NCI-H774 (cell line): ENCODE measurements at places on chromosomes 11 and 22.

- no peak for DNase-seq
Measured at GRCh38 chr22:43561415-43562178, 149.8 kb downstream of the MPPED1 start.

DNA sequence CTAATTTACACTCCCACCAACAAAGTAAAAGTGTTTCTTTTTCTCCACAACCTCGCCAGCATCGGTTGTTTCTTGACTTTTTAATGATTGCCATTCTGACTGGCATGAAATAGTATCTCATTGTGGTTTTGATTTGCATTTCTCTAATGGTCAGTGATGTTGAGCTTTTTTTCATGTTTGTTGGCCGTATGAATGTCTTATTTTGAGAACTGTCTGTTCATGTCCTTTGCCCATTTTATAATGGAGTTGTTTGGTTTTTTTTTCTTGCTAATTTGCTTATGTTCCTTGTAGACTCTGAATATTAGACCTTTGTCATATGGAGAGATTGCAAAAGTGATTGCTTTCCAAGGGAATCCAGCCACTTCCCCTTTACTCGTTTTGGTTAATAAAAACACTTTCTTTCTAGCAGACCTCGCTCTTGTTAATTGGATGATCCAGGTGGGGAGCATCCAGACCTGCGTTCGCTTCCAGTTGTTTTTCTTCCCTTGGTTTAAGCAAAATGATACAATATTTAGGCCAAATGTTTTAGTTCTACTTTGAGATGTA is 17.1 kb upstream of the APOL4 start:
- no peak for DNase-seq

GRCh38 chr11:108224366-108224765 is 1.5 kb downstream of the ATM start:
- no peak for DNase-seq

- no peak for DNase-seq
Measured at GRCh38 chr22:42696331-42696967, 24.2 kb downstream of the A4GALT start.

GRCh38 chr11:117999354-117999993 is 13.3 kb downstream of the IL10RA start:
- DNase-seq = no peak

- DNase-seq = peak; percentile 89
Measured at GRCh38 chr11:71080239-71081097, 171.9 kb downstream of the SHANK2 start.

GRCh38 chr22:38927033-38927781 is 30.2 kb upstream of the APOBEC3A start:
- DNase-seq = peak; percentile 13

DNA sequence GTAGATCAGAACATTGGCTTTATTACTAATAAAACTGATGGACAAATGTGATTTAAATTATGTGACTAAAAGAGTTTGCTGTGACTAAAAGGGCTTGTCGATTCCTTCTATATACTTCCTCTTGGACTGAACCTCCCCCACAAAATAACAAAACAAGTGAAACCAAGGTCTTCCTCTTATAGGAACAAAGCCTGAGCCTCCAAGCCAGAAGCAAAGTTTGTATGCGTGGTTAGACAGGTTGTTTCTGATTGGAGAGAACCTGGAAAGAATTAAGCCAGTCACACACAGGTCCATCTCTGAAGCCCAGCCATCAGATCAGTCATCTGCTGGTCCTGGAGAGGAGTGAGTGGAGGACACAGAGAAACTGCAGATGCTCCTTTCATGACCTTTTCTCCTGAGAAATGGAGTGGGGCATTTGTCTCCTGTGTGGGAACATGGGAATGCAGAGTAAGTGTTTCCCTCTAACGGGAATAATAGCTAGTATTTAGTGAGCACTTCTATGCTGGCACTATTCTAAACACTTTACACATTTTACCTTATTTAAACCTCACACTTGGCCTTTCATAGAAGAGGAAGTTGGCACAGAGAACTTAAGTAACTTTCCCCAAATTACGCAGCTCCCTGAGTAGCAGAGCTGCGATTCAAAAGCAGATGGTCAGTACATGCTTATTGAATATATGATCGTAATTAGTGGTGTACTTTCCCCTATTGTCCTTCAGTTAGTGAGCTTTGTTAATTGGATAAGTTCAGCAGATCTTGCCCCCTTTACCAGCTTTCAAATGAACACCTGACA is 77.1 kb downstream of the UVRAG start:
- DNase-seq = no peak

GRCh38 chr11:127073621-127074020 is 73.1 kb upstream of the KIRREL3 start:
- DNase-seq = no peak

DNA sequence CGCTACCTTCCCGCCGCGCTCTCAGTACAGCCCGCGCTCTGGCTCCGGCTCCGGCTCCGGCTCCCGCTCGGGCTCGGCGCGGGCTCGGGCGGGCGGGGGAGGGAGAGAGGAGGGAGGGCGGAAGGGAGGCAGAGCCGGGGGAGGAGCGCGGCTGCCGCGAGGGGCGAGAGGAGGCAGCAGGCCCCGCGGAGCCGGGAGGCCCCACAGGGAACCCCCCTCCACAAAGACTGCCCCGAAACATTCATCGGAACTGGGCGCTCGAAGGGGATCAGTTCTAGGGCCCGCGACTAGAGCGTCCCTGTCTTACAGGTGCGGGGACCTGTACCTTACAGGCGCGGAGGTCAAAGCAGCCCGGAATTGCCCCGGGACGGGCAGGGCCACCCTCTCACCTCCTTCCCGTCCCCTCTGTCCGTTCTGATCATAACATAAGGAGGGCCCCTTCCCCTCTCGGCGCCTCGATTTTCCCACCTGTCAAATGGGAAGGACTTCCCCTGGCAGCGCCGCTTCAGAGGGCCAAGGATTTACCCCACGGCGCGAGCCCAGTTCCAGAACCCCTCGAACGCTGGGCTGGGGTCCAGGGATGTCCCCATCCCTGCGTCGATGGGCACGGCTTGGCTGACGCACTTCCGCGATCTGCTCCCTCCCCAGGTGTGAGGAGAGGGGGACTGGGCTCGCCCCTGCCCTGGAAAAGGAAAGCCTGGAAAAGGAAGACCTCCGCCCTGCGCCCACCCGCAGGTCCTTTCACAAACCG is at the start of gene SHISA8:
Gene SHISA8, minus strand, starts transcription at position 40 of the 751 bp plus-strand sequence. CDS start 407 bp downstream, outside the sequence.
- DNase-seq = peak; percentile 27

DNA sequence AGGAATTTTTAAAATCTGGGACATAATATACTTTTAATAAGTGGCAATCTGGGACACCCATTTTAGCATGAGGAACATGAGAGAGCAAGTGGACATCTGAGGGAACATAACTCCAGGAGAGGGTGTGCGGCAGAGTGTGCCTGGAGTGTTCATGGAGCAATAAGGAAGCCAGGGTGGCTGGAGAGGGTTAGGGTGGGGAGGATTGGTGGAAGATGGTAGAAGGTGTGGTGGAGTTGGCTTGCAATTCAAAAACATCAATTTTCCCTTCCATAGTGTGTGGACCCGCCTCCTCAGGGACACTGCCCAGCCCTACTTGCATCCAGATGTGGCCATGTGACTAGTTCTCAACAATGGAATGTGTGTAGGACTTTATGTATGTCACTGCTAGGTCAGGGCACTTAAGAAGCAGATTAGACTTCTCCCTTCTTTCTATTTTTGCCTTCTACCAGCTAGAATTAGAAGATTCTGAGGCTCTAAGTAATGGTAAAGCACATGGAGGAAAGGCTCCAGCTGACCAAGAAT is 4.4 kb upstream of the DENND5A start:
- DNase-seq = no peak

DNA sequence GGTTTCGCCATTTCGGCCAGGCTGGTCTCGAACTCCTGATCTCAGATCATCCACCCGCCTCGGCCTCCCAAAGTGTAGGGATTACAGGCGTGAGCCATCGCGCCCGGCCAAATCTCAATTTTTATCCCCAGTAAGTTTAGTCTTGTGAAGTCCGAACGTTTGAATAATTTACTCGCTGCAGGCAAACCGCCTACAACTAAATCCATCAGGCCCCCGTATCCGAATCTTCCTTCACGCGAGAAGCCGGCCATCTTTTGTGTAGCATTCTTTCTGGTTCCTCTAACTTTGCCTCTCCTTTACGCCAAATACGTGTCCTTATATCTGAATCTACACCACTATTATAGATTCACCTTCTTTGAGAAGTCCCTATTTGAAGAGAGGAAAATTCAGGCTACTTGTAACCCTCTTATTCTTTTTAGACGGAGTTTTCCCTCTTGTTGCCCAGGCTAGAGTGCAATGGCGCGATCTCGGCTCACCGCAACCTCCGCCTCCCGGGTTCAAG is 581 bp upstream of the EIF3L start:
- DNase-seq = no peak

- DNase-seq = no peak
Measured at GRCh38 chr22:47287516-47287915, 525.1 kb downstream of the TBC1D22A start.

- DNase-seq = no peak
Measured at GRCh38 chr11:25734591-25735211, 597.2 kb upstream of the ANO3 start.

DNA sequence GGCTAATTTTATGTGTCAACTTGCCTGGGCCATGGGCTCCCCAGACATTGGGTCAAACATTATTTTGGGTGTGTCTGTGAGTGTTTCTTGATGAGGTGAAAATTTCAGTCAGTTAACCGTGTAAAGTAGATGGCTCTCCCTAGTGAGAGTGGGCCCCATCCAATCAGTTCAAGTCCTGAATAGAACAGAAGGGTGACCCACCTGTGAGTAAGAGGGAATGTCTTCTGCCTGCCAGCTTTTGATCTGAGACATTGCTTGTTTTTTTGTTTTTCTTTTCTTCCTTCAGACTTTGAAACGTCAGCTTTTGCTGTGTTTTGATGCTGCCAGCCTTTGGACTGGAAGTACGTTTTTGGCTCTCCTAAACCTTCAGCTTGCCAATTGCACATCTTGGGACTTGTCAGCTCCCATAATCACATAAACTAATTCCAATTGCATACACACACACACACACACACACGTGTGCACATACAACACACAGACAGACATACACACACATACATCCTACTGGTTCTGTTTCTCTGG is 300.1 kb downstream of the CNTN5 start:
- no peak for DNase-seq

DNA sequence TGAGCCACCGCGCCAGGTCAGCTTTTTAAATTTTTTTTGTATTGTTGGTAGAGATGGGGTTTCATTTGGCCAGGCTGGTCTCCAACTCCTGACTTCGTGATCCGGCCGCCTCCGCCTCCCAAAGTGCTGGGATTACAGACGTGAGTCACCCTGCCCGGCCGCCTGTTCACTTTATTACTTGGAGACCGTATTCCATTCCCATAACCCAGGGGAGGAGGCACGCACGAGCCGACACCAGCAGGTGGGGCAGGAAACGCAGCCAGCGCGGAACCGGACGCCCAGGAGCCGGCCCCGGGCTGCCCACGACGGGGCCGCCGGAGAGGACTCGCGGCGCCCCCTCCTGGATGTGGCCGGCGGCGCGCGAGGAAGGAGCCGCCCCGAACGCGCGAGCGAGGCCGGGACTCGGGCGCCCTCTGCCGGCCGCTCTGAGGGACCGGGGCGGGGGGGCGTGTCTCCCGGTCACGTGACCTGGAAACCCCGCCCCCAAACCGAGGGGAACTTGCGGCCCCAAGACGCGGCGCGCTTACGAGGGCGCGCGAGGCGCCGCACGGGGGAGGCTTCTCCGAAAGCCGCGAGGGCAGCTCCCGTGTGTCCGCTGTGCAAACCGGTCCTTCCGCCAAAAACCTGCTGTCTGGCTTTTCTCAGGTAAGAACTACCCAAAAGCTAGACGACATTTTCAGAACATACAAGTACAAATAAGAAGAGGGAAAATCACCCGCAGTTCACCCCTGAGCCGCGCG is 11.6 kb upstream of the RNH1 start:
- DNase-seq = no peak

GRCh38 chr11:61683961-61684869 is 4.0 kb downstream of the DAGLA start:
- DNase-seq = no peak

DNA sequence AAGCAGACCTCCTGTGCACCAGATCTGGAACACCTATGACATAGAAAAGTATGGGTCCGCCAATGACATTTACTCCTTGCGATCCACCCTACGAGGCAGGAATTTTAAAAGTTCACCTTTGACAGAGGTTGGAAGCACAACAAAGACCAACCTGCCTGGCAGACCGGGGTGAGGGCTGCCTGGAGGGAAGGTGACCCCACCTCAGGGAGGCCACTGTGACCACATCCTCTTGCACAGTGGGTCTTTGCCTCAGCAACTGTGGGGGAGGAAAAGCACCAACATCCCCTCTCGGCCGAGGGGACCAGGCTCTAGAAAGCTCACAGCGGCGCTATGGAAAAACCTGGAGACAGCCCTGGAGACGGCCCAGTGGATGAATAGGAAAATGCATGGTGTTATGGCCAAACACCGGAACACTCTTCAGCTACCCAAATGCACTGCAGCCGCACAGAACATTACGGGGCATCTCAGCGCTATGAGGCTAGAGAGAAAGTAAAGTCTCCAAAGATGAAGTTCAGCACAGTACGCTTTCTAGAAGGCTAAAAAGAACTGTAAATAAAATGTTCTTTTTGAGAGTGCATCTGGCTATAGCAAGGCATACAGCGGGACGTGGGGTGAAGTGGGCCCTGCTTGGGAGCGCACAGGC is 1.8 kb upstream of the SHISAL1 start:
- no peak for DNase-seq

DNA sequence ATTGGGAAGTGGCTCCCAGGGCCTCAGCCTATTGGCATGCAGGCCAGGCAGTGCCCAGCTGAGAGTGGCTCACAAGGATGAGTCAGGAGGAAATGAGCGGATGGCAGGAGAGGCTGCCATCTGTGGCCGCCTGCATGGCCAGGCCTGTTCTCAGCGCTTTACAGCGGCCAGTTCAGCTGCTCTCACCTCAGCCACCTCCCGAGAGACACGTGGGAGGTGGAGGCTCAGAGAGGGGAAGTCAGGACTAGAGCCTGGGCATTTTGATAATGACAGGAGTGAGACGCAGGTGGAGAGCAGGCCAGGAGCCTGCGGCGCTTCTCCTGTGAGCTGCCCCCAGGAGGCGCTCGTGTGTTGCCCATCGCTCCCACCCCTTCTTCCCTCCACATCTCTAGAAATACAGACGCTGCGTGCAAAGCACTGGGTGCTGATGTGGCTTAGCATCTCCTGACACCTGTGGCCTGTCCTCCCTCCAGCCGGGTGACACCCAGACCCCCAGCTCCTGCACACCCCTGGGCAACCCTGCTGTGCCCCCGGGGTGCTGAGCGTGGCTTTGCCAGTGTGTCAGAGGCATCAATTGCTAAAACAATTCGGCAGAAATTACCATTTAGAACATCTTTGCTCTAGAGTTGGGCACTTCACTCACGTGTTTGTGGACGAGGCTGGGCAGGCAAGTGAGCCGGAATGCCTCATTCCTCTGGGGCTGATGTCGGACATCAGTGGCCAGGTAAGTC is 21.4 kb upstream of the PANX2 start:
- no peak for DNase-seq
